Activated naive CD8-positive, alpha-beta T cell treated with anti-CD3 and anti-CD28 coated beads for 36 hours (primary cell): ENCODE measurements at places on chromosomes 6 and 20. TPM values are rescaled to one million over a fixed set of nuclear protein-coding genes. Genes with fewer than 3 reads are reported as not detected.

Gene LRRC73
- total RNA-seq = 0.10 TPM

Gene TULP4
- 17.0 TPM for total RNA-seq

Gene BFSP1
- 0.64 TPM for total RNA-seq

Gene PAK5
- total RNA-seq = not detected

Gene SRMS
- total RNA-seq = not detected

Gene RIMS1
- total RNA-seq = not detected

Gene MLN
- total RNA-seq = not detected

Gene CTNNBL1
- total RNA-seq = 98.4 TPM

Gene GGTLC1
- not detected for total RNA-seq

GRCh38 chr6:106759112-106759511 is 129.7 kb downstream of the QRSL1 start:
- no peaks in the 10 kb centered on the region for H3K36me3 ChIP-seq
- H3K27ac ChIP-seq = no peak overlapping the region
- peaks cover 4% of the 10 kb centered on the region for H3K27me3 ChIP-seq

- no peak overlapping the region for H3K27ac ChIP-seq
- H3K4me3 ChIP-seq = peak overlapping the region; percentile 10
- H3K27me3 ChIP-seq = peaks cover 83% of the 10 kb centered on the region
- H3K36me3 ChIP-seq = peaks cover 3% of the 10 kb centered on the region
- H3K4me1 ChIP-seq = peaks cover 4% of the 10 kb centered on the region
- peak; percentile 43 for DNase-seq
These were observed 10.0 kb upstream of the TBX18 start for GRCh38 chr6:84774157-84774984.

DNA sequence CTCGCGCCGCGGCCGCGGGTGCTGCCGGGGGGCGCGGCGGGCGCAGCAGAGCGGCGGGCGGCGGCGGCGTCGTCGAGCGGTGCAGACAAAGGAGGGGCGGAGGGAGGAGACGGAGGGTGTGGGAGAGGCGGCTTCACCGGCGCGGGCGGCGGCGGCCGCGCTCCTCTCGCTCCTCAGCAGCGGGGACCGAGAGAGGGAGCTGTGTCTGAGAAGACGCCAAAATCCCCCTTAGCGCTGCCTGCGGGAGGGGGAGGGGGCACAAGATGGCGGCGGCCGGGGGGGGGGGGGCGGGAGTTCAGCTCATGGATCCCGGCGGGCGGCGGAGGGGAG is 296 bp downstream of the ADNP start:
- peaks cover 49% of the 10 kb centered on the region for H3K36me3 ChIP-seq
- peak overlapping the region; percentile 95 for H3K27ac ChIP-seq
- peak overlapping the region; percentile 85 for H3K4me3 ChIP-seq

- no peaks in the 10 kb centered on the region for H3K27me3 ChIP-seq
- no peak overlapping the region for H3K4me3 ChIP-seq
- H3K4me1 ChIP-seq = no peaks in the 10 kb centered on the region
- no peaks in the 10 kb centered on the region for H3K36me3 ChIP-seq
- no peak for DNase-seq
- H3K27ac ChIP-seq = no peak overlapping the region
These were observed 77.0 kb upstream of the MLN start for GRCh38 chr6:33880766-33881165.

DNA sequence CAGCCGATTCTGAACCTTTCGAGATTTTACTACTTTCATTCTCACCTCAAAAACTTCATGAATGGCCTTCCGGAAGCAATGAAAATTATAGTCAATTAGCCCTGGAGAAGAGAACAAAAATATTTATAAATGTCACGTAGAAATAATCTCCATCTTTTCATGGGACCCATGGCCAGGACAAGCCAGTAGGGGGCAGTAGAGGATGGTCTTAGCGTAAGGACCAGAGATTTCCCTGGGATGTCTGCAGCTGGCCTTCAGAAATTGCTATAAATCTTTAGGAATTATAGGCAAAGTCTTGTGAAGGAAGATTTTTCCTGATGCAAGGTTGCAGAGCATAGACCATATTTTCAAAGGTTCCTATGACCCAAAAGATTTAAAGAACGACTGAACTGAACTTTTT is 15.6 kb upstream of the UBE2J1 start:
- no peak overlapping the region for H3K4me3 ChIP-seq
- DNase-seq = peak; percentile 43
- H3K27me3 ChIP-seq = no peaks in the 10 kb centered on the region

- H3K4me1 ChIP-seq = no peaks in the 10 kb centered on the region
- DNase-seq = no peak
- H3K4me3 ChIP-seq = no peak overlapping the region
- H3K27me3 ChIP-seq = peaks cover 31% of the 10 kb centered on the region
- H3K27ac ChIP-seq = no peak overlapping the region
These were observed 23.8 kb downstream of the FOXC1 start for GRCh38 chr6:1633366-1634021.

- no peak overlapping the region for H3K27ac ChIP-seq
- H3K36me3 ChIP-seq = peaks cover 44% of the 10 kb centered on the region
- H3K4me3 ChIP-seq = no peak overlapping the region
These were observed 16.7 kb downstream of the NEDD9 start for GRCh38 chr6:11215773-11216172.

DNA sequence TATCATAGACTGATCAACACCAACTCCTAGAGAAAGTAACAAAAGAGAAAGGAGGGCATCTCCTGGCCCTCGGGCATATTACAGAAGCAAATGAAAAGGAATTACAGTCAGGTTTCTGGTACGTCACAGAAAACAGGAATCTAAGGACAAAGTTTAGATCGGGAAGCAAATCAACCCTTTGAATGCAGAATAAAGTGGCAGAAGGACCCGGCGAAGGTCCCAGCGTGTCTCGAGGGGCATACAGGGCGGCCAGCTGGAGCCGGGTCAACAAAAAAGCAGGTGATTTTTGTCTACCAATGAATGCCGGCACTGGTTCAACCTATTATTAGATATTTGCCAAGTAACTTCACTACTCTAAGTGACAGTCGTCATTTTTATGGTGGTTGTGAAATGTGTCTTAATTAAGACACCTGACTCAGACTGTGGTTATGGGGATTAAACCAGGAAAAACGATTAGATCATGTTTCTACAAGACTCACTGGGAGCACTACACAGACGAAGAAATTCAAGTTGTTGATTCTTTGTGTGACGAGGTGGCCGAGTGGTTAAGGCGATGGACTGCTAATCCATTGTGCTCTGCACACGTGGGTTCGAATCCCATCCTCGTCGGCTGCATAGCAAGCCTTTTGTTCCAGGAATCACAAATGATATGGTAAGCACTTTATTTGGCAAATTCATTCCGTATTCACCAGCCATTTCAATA is 12.4 kb upstream of the ZSCAN9 start:
- DNase-seq = peak; percentile 73
- peak overlapping the region; percentile 60 for H3K27ac ChIP-seq
- H3K27me3 ChIP-seq = peaks cover 93% of the 10 kb centered on the region
- peaks cover 1% of the 10 kb centered on the region for H3K36me3 ChIP-seq
- peaks cover 22% of the 10 kb centered on the region for H3K4me1 ChIP-seq
- peak overlapping the region; percentile 74 for H3K4me3 ChIP-seq

DNA sequence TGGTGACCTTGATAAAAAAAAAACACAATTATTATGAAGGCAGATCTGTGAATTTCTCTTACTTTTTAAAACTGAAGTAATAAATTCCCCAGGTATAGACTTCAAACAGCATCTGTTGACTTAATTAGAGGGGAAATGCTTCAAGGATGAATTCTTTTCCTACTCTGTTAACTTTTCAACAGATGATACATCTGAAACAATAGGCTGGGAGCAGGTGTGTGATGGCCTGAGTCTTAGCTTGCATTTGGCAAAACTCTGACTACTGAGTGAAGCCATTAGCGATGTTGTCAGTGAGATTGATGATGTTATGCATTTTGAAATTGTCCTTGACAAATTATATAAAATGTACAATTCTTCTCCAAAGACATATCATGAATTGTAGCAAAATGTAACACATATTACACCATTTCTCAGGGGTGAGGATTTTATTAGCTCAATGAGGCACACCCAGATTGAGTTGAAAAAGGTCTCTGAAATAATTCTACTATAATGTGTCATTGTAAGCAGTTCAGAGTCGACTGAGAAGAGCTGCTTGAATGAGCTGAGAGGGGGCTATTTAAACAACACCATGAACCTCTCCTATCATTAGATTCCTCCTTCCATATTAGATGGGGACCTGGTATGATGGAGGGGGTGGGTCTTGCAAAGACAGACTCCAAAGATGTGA is 39.6 kb upstream of the OGFRL1 start:
- no peak overlapping the region for H3K4me3 ChIP-seq
- no peaks in the 10 kb centered on the region for H3K27me3 ChIP-seq
- no peak overlapping the region for H3K27ac ChIP-seq
- H3K36me3 ChIP-seq = no peaks in the 10 kb centered on the region
- peaks cover 16% of the 10 kb centered on the region for H3K4me1 ChIP-seq
- no peak for DNase-seq

DNA sequence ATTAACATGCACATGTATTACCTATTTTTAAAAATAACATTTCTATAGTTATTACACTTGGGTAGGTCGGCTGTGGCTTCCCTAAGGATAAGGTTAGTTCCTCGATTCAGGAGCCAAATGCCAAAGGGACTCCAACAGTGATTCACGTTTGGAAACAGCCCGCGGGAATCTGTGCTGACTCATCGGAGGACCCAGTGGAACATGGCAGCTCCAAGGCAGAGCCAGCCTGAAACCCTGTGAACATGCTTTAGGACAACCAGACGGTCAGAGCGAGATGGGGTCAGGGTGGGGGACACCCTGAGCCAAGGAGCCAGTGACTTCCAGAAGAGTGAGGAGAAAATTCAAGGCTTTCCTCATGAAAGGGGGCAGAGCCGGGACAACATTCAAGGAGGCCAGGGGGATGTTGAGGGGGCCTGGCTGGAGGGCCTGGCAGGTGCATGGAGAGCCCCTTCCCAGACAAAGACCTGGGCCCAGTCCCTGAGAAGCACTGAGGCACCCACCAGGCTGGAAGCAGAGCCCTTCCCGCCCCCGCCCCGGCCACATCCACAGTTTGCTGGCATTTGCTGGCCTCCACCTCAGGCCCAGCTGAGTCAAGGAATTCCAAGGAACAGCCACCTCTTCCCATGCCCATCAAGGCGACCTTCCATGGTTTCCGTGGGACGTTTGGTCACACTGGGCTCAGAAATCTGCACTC is 133.2 kb downstream of the SNX5 start:
- no peak overlapping the region for H3K4me3 ChIP-seq
- H3K4me1 ChIP-seq = no peaks in the 10 kb centered on the region
- H3K36me3 ChIP-seq = no peaks in the 10 kb centered on the region
- no peaks in the 10 kb centered on the region for H3K27me3 ChIP-seq

DNA sequence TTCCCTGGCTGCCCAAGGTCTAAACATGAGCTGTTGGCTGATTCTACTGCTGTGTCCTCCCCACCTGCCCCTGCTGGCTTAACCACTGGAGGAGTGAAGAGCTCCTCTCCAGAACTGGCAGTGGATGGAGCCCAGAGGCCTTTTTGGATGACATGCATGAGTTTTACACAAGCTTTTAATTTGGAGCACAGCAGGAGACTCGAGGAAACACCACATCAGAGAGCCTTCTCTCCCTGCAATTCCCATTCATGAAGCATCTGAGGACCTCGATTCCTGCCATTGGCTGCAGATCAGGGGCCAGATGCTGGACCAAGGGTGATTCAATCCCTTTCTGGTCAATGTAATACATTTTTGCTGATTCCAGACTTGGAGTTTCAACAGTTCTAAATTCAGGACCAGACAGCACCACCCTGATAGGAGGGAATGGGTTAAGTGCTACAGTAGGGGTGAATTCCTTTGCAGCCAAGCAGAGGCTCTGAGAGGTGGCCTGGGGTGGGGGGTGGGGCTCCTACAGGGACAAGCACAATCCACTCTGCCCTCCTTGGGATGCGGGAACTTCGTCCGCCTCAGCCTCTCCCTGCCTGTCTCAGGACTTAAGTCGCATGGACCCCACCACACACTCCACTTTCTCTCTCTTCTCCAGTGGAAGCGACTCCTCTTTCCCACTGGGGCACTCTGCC is 599 bp upstream of the PSORS1C1 start:
- no peak overlapping the region for H3K4me3 ChIP-seq
- H3K36me3 ChIP-seq = no peaks in the 10 kb centered on the region
- DNase-seq = no peak
- H3K27me3 ChIP-seq = no peaks in the 10 kb centered on the region

- H3K27me3 ChIP-seq = peaks cover 28% of the 10 kb centered on the region
- H3K36me3 ChIP-seq = no peaks in the 10 kb centered on the region
- no peak overlapping the region for H3K4me3 ChIP-seq
These were observed 85.3 kb downstream of the MAP7 start for GRCh38 chr6:136464874-136465273.

- H3K4me1 ChIP-seq = peaks cover 13% of the 10 kb centered on the region
- H3K27me3 ChIP-seq = peaks cover 9% of the 10 kb centered on the region
- H3K27ac ChIP-seq = no peak overlapping the region
These were observed 6.0 kb upstream of the BEND3 start for GRCh38 chr6:107121266-107121665.

GRCh38 chr6:40722091-40722490 is 134.9 kb upstream of the LRFN2 start:
- no peaks in the 10 kb centered on the region for H3K36me3 ChIP-seq
- H3K27ac ChIP-seq = no peak overlapping the region
- no peaks in the 10 kb centered on the region for H3K27me3 ChIP-seq
- peaks cover 7% of the 10 kb centered on the region for H3K4me1 ChIP-seq

GRCh38 chr6:26217714-26218075 is 130.5 kb downstream of the HFE start:
- peaks cover 9% of the 10 kb centered on the region for H3K4me1 ChIP-seq
- no peaks in the 10 kb centered on the region for H3K36me3 ChIP-seq
- H3K4me3 ChIP-seq = no peak overlapping the region
- no peaks in the 10 kb centered on the region for H3K27me3 ChIP-seq
- H3K27ac ChIP-seq = no peak overlapping the region

DNA sequence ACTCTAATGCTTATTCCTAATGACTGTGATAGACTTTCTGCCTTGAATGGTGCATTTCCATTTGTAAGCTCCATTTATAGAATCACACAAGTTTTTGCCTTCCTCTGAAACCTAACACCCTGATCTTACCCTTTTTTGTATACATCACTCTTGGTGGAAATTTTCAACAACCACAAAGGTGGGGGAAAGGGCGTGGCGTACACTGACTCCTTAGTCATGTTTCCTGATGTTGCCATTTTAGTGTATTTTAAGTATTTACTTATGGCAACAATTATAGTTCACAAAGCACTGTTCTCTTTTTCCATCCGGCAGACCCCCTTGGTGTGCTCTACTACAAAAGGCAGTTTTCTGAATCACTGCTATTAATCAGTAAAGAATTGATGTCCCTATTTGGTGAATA is 92.0 kb downstream of the ATXN1 start:
- H3K4me3 ChIP-seq = peak overlapping the region; percentile 68
- H3K4me1 ChIP-seq = peaks cover 51% of the 10 kb centered on the region
- peak overlapping the region; percentile 85 for H3K27ac ChIP-seq
- no peaks in the 10 kb centered on the region for H3K27me3 ChIP-seq

GRCh38 chr6:7234547-7234946 is 78.5 kb downstream of the SSR1 start:
- no peak for DNase-seq
- no peaks in the 10 kb centered on the region for H3K27me3 ChIP-seq
- H3K36me3 ChIP-seq = peaks cover 14% of the 10 kb centered on the region
- H3K27ac ChIP-seq = no peak overlapping the region
- H3K4me3 ChIP-seq = no peak overlapping the region

GRCh38 chr6:36698871-36699271 is 1.2 kb downstream of the RAB44 start:
- DNase-seq = no peak
- no peaks in the 10 kb centered on the region for H3K27me3 ChIP-seq
- H3K4me1 ChIP-seq = peaks cover 7% of the 10 kb centered on the region
- no peak overlapping the region for H3K4me3 ChIP-seq
- H3K27ac ChIP-seq = no peak overlapping the region
- no peaks in the 10 kb centered on the region for H3K36me3 ChIP-seq

GRCh38 chr20:31676609-31676989 is 38.9 kb downstream of the COX4I2 start:
- H3K4me1 ChIP-seq = peaks cover 88% of the 10 kb centered on the region
- H3K27ac ChIP-seq = peak overlapping the region; percentile 92
- DNase-seq = no peak
- H3K4me3 ChIP-seq = peak overlapping the region; percentile 91
- peaks cover 81% of the 10 kb centered on the region for H3K36me3 ChIP-seq
- H3K27me3 ChIP-seq = no peaks in the 10 kb centered on the region
